ENCODE measurements at places on chromosomes 11 and 22.

DNA sequence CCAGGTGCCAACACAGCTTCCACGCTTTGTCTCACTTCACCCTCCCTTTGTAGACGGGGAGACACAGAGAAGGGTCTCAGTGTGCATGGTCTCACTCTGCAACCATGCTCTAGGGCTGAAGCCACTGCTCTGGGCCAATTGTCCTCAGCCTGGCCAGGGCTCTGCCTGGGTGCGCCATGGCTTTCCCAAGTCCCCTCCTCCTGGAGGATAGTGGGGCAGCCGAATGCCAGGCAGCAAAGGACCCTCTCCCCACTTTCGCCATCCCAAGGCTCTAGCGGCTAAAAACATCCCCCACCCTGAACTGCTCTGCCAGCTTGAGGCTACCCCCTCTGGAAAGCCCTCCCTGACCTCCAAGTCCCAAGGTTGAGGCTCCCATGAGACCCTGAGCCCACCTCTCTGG, 20.4 kb upstream of the MYEOV start:
- DNase-seq = no peak

DNA sequence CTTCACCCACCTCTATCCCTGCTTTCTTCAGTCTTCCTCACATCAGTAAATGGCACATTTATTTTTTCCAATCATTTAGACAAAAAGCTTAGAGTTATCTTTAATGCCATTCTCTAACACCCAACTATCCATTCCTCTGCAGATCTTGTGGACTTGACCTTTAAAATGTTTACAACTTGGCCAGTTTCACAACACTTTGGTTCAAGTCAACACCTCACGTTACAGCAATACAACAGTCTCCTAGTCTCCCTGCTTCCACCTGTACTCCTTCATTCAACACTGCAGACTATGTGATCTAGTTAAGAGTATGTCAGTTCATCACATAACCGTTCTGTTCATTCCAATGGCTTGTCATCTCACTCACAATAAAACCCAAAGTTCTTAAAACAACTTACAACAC, 305.2 kb downstream of the SWAP70 start:
- DNase-seq = no peak

DNA sequence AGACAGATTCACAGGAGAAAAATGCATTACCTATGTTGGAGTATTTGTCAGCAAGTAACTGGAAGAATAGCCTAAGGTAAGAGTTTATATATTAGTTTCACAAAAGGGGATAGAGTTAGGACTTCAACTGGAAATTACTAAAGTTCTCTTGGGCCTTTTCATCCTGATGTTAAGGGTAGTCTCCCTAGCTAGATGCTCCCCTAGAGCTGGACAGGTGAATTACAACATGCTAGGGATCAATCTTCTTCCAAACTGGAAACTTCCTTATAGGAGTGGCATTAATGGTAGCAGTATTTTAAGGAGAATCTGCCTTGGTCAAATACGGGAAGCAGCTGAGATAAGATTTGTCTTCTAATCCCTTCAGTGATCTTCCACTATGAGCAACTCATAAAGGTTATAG, 632.8 kb upstream of the RAG2 start:
- no peak for DNase-seq

- DNase-seq = peak; percentile 87
Measured at GRCh38 chr11:112024773-112025678, at the start of gene DLAT. Gene DLAT, plus strand, starts transcription at chr11:112025408. Its CDS starts 65 bp downstream, at chr11:112025473.

- DNase-seq = no peak
Measured at GRCh38 chr11:44985721-44986120, 35.0 kb upstream of the TP53I11 start.

GRCh38 chr11:94948070-94948617, 25.2 kb downstream of the CWC15 start:
- no peak for DNase-seq

GRCh38 chr11:1055990-1056771, 18.5 kb upstream of the MUC2 start:
- DNase-seq = no peak

DNA sequence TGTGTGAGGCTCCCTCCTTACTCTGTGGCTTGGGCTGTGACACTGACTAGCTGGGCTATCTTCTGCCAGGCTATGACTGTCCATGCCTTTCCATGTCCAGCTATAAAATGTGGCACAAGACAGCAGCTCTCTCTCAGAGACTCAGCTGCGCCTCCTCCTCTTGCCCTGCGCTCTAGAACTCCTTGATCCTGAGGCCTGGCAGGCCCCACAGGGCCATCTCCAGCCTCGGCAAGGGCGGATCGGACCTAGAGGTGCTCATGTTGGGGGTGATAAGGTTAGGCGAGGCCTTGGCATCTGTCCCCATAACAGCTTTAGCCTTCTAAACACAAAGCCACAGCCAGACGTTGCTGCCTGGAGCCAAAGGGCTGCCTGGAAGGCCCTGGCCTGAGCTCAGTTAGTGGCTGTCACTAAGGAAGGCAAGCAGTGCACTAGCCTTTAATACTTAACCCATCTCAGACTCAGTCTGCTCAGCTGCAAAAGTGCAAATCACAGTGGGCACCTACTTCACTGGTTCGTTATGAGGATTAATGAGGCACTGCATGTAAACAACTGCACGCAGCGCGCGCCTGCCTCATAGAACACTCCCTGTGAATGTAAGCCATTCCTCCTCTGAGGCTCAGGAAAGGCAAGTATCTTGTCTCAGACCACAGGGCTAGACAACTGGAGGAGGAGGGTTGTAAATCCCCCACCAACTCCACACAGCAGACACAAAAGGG, 1.2 kb downstream of the GUCD1 start:
- no peak for DNase-seq

- DNase-seq = no peak
Measured at GRCh38 chr22:31870890-31871289, 73.4 kb upstream of the YWHAH start.

DNA sequence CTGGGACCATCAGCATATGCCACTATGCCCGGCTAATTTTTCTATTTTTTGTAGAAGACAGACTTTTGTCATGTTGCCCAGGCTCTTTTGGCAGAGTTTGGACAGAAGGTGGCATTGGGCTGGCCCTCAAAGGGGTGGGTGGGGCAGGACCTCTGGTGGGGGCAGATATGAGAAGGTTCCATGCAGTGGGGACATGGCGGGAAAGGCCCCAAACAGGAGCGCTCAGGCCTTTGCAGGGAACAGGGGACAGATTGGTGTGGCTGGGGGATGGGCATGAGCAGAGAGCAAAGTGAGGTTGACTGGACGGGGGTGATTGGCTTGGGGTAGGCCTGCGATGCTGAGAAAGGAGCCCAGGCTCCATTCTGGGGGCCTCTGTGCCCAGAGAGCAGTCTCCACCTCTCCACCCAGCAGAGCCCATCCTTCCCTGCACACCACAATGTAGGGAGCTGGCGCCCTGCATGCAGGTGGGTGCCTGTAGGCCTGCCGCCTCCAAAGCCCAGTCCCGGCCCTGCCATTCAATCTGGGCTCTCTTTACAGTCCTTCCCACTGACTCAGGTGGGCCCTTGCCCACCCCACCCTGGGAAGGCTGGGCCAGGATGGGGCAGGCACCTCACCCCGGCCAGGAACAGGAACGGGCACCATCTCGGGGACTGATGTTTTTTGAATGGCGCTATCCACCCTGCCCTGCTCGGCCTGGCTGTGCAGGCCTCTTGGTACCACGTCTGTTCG, 98.7 kb downstream of the MORC2 start:
- DNase-seq = no peak

GRCh38 chr11:20639688-20640087, 29.7 kb upstream of the NELL1 start:
- DNase-seq = no peak

GRCh38 chr11:13348305-13348704, 70.7 kb downstream of the BMAL1 start:
- no peak for DNase-seq

- no peak for DNase-seq
Measured at GRCh38 chr11:8793114-8793777, 110.7 kb downstream of the RPL27A start.
